Suprapubic skin (tissue), 4 donors: ENCODE measurements at places on chromosomes 5 and 9. TPM values are rescaled to one million over a fixed set of nuclear protein-coding genes. Genes with fewer than 3 reads are reported as not detected.

NR5A1 gene
- not detected for total RNA-seq

PPWD1 gene
- total RNA-seq = 47.9 TPM

PTPA gene
- total RNA-seq = 59.1 TPM

CCL27 gene
- total RNA-seq = 209 TPM

RETREG1 gene
- 24.7 TPM for total RNA-seq

SLC45A2 gene
- total RNA-seq = 1.7 TPM

DNA sequence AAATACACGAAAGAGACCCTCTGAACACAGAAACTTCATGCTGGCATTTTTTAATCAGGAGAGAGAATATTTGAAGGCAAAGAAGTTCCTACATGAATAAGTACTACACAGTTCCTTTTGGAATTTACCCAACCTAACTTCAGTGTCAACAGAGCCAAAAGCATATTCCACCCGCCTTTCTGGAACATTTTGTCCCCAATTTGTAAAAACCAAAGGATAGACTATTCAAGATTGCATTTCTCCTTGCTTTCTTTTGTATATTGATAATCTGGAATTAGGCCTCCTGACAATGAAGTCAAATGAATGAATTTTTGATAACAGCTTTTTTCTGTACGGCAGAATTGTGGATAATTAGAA, 39.4 kb upstream of the TRAF1 start:
- peaks cover 8% of the 10 kb centered on the region for H3K4me1 ChIP-seq
- no peaks in the 10 kb centered on the region for H3K27me3 ChIP-seq
- no peak for DNase-seq
- peaks cover 9% of the 10 kb centered on the region for H3K36me3 ChIP-seq
- H3K27ac ChIP-seq = peak overlapping the region; percentile 74
- H3K4me3 ChIP-seq = no peak overlapping the region

DNA sequence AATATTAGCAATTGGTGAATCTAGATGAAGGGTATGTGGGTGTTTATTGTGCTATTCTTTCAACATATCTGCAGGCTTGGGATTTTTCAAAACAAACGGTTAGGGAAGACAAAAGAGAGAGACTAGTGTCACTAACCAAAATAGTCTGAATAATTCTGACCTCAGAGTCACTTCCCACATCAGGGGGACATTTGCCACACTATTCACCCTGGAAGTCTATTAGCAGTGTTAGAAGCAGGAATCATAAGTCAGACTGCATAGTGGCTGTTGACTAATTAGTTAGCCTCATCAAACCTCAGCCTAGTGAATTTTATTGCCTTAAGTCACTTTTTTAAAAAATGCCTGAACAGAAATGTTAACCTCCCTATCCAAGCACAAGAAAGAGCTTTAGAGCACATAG, 169.2 kb upstream of the RGMB start:
- no peak overlapping the region for H3K27ac ChIP-seq
- H3K4me3 ChIP-seq = no peak overlapping the region
- H3K36me3 ChIP-seq = no peaks in the 10 kb centered on the region
- no peaks in the 10 kb centered on the region for H3K4me1 ChIP-seq
- DNase-seq = no peak

DNA sequence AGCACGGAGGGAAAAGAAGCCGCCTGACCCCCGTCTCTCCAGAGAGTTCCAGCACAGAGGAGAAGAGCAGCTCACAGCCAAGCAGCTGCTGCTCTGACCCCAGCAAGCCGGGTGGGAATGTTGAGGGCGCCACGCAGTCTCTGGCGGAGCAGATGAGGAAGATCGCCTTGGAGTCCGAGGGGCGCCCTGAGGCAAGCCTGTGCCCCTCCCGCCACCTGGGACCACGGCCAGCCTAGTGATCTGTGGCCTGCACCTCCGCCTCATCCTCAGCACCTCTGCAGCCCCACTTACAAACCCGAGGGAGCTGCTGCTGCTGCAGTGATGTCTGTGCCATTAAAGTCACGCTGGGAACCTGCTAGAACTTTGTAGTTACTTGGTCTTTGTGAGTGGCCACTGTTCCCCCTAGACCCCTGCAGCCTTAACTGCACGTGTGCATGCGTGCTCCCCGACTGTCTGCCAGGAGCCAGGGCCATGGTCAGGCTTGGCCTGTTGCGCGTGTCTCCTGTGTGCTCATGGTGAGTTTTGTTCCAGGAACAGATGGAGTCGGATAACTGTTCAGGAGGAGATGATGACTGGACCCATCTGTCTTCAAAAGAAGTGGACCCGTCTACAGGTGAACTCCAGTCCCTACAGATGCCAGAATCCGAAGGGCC, 12.5 kb downstream of the SQSTM1 start:
- H3K27ac ChIP-seq = no peak overlapping the region
- H3K4me3 ChIP-seq = no peak overlapping the region
- peaks cover 4% of the 10 kb centered on the region for H3K4me1 ChIP-seq
- DNase-seq = no peak
- H3K36me3 ChIP-seq = peaks cover 96% of the 10 kb centered on the region

DNA sequence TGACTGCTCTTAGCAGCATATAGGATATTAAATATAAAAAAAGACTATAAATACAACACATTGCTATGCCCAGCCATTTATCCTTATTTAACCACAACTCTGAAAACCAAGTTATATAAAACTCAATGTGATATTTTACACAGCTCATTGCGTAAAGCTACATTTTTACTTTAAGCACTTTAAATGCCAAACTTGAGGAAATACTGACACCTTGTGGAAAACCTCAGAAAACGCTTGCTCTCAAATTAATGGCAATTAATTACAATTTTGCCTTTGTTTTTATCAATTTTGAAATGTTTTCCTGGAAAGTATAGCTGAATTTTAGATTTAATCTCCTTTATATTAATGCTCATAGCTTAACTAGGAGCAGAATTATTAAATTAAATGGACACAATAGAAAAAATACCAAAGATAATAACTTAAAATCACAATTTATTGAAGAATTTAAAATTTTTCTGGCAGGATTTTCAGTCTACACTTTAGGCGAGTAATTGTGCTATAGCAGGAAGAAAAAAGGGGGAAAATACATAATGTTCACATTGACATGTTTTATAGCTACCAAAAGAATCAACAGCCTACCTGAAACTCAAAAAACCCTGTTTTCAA, 25.2 kb upstream of the PLAC8L1 start:
- H3K36me3 ChIP-seq = peaks cover 84% of the 10 kb centered on the region
- no peaks in the 10 kb centered on the region for H3K27me3 ChIP-seq
- H3K27ac ChIP-seq = no peak overlapping the region
- H3K4me1 ChIP-seq = no peaks in the 10 kb centered on the region

- no peak for DNase-seq
- no peak overlapping the region for H3K27ac ChIP-seq
- H3K4me3 ChIP-seq = no peak overlapping the region
- H3K27me3 ChIP-seq = no peaks in the 10 kb centered on the region
These were observed 3.2 kb downstream of the MROH2B start for GRCh38 chr5:41067714-41068568.

DNA sequence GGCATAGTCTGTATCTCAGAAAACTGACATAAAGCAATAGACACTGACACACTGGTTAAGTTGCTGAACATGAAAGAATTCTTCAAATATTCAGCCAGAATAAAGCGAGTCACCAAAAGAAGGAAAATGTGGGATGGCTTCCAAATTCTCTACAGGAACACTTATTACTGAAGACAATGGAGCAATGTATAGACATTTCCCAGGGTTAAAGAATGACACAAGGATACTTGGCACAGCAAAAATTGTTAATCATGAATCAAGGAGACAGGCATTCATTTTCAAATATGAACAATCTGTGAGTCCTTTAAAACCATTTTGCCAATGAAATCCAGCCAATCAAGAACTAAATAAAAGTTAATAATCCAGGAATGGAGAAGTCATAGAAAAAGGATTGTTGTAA, 92.5 kb downstream of the MTX3 start:
- no peak overlapping the region for H3K4me3 ChIP-seq
- peaks cover 6% of the 10 kb centered on the region for H3K27me3 ChIP-seq
- H3K4me1 ChIP-seq = no peaks in the 10 kb centered on the region
- H3K36me3 ChIP-seq = no peaks in the 10 kb centered on the region
- H3K27ac ChIP-seq = no peak overlapping the region

DNA sequence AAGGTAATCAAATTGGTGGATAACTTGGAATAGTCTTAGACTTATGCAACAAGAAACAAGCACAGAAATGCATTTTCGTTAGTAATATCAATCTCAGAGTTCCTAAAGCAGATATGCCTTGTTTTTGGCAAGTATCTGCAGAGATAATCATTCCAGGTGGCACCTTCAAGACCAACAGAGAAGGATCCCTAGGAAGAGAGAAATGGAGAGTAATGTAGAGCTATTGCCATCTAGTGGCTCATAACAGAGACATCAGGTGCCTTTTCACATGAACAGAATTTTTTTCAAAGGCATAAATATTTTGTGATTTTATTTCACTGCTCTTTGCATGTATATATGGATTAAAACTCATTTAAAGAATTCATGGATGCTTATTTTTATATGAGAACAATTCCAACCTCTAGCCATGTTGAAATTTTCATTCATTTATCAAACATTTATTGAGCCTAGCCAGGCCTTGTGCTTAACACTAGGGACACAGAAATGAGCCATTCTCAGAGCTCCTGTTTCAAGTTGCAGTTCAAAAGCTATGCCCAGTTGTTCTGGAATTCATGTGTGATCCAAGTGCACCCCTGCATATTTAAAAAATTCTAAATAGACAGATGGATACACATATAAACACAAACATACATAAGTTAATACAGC, 117.5 kb upstream of the OR13F1 start:
- H3K36me3 ChIP-seq = no peaks in the 10 kb centered on the region
- no peak for DNase-seq
- no peaks in the 10 kb centered on the region for H3K4me1 ChIP-seq
- no peak overlapping the region for H3K4me3 ChIP-seq
- H3K27ac ChIP-seq = no peak overlapping the region
- H3K27me3 ChIP-seq = no peaks in the 10 kb centered on the region
